ENCODE measurements at places on chromosomes 5 and 9.

DNA sequence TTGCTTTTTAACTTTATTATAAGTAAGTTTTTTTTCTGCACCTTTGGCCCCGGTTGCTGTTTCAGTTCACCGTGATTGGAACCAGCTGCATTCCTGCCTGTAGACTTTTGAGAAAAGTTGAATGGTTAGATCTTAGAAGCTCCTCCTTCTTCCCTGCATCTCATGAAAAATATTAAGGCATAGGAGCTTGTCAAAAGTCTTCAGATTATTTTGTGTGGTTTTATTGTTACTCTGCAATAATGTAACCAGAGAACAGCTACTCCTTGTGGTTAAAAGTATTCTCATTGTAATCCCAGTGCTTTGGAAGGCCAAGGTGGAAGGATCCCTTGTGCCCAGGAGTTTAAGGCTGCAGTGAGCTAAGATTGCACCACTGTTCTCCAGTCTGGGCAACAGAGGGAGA, 3.3 kb upstream of the SLC2A8 start:
- no peak for DNase-seq

DNA sequence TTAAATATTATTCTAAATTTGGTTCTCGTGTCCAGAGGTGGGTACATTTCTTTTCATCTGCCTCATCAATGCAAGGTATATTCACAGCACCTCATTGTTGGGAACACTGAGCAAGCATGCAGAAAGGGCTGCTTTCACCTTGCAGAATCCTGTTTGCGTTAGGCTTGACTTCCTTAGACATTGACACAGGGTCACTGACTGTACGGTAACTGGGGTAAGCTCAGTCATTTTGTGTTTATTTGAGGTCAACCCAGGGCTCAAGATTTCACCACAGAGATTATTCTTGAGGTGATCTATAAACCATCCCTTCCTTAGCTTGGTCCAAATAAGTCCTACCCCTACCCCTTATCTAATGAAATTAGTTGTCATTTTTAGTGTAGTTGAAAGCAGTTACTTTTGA, 1.7 kb upstream of the PTPDC1 start:
- no peak for DNase-seq

DNA sequence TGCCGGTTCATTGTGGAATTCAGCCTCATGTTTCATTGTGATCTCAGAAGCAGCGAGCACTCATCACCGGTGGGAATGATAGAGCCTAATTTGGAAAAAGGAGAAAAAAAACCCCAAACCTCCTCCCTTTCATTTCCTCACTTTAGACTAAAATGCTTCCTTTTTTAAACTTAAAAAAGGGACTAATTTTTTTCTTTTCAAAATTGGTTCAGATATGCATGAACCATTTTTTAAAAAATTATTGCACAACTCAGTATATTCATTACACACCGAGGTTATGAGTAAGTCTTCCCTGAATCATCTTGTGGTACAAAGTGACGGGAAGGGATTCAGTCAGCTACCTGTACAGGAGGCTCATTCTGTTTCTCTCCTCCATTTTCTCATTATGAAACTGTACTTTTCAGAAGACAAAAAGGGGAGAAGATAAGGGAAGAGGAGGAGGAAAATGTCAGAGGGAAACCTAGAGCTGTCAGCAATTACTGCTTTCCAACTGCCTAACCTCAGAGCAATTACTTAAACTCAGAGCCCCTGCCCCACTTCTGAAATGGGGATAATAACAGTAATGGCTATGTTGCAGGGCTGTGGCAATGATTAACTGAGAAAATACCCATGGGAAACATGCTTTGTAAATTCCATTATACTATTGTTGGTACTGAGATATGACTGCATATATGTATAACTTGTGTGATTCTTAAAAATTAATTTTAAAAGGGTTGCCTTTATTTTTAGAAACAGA, 24.0 kb downstream of the GALNT10 start:
- DNase-seq: no peak

DNA sequence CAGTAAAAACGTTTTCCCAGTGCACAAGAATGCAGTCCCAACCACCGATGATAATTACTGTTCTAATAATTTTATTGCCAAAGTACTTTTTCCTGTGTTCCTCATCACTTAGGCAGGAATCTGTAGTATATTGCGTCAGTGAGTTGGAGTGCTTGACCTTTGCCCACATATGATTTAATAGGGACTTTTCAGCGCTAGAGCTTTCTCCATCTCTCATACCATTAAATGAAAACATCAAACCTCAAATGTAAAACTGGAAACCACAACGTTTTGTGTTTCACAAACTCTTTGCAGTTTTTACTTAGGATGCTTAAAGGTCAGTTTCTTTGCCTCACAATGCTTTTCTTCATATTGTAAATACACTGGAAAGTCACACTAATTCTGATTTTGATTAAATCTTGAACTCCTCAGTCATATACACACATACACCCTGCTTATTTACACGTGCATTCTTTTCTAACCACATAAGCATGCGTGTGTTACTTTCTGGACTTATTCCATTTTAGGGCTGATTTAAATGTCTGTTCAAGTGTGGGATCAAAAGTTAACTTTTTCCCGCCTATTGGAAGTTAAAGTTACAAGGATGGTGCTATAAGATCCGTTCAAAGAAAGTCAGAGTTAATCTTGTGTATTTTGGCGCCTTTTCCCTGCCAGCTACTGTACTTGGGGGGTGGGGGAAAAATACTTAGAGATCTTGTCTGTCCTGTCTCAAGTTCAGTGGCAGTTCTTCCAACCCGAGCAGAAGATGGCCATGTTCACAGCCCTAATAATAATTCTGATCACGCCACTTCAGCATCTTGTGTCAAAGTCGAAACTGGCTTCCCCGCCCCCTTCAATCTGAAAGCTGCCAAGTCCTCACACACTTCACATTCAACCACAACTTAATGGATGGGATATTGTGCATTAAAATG, 6.6 kb upstream of the NFIB start:
- DNase-seq: no peak

DNA sequence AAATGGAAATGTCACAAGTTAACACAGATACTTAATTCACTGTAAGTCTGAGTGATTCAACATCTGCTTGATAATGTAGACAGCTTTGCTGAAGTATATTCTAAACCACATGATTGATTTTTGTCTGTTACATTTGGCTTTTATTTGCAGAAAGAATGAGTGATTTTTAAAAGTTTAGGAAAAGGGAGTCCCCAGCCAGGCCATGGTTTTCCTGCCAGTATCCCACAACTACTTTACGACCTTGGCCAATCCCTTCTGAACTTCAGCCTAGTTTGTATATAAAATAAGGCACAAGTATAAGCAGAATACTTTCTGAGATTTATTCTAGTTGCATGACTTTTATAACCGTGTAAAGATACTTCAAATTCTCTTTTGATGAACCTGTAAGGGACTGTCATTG, 27.1 kb downstream of the WDR36 start:
- no peak for DNase-seq

DNA sequence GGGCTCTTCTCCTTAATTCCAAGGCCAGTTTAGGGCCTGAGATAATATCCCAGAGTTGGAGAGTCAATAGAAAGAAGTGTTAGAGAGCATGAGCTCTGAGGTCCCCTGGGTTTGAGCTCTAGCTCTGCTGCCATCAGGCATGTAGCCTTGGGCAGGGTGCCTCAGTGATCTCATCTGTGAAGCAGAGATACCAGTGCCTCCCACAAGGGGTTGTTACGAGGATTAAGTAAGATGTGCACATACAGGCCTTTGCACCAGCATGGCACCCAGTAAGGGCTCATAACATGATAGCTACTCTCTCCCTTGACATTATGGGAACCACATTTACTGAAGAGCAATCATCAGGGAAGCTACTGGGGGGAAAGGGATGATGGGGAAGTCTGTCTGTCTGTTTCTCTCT, 265.7 kb downstream of the HSPA4 start:
- DNase-seq: no peak

GRCh38 chr5:5585751-5586341, 163.4 kb downstream of the ICE1 start:
- no peak for DNase-seq

- no peak for DNase-seq
Measured at GRCh38 chr9:128121924-128122808, 5.4 kb downstream of the PTGES2 start.

GRCh38 chr9:114968671-114969070, 38.3 kb upstream of the TNFSF8 start:
- no peak for DNase-seq
